ENCODE measurements at places on chromosomes 1 and 21. TPM values are rescaled to one million over a fixed set of nuclear protein-coding genes. Genes with fewer than 3 reads are reported as not detected.

DNA sequence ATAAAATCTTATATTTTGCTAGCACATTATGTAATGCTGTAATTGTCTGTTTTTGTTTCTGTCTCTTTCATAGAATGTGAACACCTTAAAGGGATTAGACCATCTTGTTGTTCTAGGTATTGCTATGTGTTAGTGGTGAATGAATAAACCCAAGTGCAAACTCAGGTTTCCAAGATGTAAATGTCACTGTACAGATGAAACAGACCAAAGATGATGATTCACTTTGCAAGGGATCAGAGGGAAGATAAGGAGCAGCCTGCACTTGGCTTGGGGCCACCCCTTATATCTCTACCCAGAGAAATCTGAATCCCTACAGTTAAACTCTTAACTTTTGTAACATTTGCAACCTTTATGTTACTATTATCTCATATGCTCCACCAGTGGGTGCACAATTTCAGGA lies 25.4 kb downstream of the UROD start:
- H3K36me3 ChIP-seq, result peaks cover 2% of the 10 kb centered on the region
- no peak overlapping the region for H3K4me3 ChIP-seq
- no peaks in the 10 kb centered on the region for H3K4me1 ChIP-seq

- no peak overlapping the region for H3K4me3 ChIP-seq
- H3K4me1 ChIP-seq, result peaks cover 14% of the 10 kb centered on the region
- DNase-seq, result no peak
- H3K27me3 ChIP-seq, result no peaks in the 10 kb centered on the region
- H3K27ac ChIP-seq, result no peak overlapping the region
- no peaks in the 10 kb centered on the region for H3K36me3 ChIP-seq
Observed at GRCh38 chr1:225449774-225450173, 21.9 kb upstream of the LBR start.

Gene BSDC1
- total RNA-seq, result 56.1 TPM

- H3K36me3 ChIP-seq, result no peaks in the 10 kb centered on the region
- H3K4me1 ChIP-seq, result no peaks in the 10 kb centered on the region
- DNase-seq, result no peak
Observed at GRCh38 chr1:14822493-14822892, 224.0 kb downstream of the KAZN start.

Gene TSSK3
- 4.8 TPM for total RNA-seq

Gene CYP4B1
- 243 TPM for total RNA-seq

Gene GPR52
- total RNA-seq, result 0.75 TPM

DNA sequence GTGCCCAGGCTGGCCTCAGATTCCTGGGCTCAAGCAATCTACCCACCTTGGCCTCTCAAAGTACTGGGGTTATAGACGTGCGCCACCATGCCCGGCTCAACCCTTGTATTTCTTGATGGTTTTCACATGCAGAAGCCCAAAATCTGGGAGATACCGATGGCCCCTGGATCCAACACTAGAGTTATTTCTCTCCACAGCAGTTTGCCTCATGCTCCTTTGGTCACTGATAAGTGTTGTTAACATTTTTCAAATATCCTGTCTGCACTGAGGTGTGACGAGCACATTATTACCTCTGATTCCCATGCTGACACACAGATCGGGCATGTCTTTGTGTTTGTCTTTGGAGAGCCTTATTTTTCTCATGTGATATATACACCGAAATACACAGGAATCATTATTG lies 107.0 kb downstream of the KIF26B start:
- no peak for DNase-seq
- H3K4me1 ChIP-seq, result no peaks in the 10 kb centered on the region
- H3K4me3 ChIP-seq, result no peak overlapping the region
- H3K36me3 ChIP-seq, result no peaks in the 10 kb centered on the region
- no peaks in the 10 kb centered on the region for H3K27me3 ChIP-seq
- H3K27ac ChIP-seq, result no peak overlapping the region

DNA sequence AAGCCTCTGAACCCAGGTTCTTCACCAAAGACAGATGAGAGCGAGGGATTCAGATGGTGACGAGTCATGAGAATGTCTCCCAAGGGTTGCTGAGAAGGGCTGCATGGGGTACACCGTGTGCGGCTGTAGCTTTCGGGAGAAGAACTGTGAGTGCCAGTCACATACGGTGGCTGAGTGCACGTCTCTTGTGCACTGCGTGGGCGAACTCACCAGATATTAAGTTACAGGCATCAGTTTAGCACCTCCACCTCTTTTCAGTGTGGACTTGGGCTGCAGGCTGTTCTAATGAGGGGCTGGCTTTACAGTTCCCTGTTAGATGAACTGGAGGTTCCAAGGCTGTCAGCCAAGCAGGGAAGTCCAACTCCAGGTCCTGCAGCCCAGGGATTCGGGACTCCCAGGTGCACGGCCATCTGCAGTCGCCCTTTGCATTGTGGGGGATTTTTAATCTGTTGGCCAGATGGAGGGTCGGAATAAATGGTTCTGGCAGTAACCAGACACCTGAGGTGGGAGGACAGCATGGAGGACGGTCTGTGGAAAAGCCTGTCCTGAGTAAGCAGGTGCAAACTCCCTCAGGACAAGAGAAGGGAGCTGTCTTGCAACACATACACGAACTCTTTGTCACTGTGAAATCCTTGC lies 26.5 kb upstream of the AVPR1B start:
- no peaks in the 10 kb centered on the region for H3K4me1 ChIP-seq
- no peak for DNase-seq
- no peak overlapping the region for H3K4me3 ChIP-seq
- H3K27me3 ChIP-seq, result no peaks in the 10 kb centered on the region

Gene ZNF695
- total RNA-seq, result not detected

DNA sequence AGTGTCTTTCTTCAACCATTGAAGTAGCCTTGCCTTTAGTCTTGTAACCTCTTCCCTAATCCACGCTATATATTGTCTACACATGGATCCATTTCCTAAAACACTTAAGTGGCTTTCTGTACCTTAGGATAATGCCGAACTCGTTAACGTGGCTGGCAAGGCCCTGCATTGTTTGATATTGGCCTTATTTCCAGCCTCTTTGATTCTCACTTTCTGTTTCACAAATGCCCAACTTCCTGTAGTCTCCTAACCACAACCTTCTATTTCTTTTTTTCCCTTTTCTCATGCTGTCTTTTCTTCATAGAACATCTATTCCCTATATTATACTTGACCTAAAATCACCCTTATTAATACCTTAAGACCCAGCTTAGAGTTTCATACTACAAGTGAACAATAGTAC lies 536.0 kb downstream of the LMO4 start:
- H3K27me3 ChIP-seq, result no peaks in the 10 kb centered on the region
- H3K4me3 ChIP-seq, result no peak overlapping the region
- no peak for DNase-seq
- H3K36me3 ChIP-seq, result no peaks in the 10 kb centered on the region
- no peak overlapping the region for H3K27ac ChIP-seq
- no peaks in the 10 kb centered on the region for H3K4me1 ChIP-seq

Gene CD1C
- total RNA-seq, result not detected

- no peaks in the 10 kb centered on the region for H3K4me1 ChIP-seq
- H3K36me3 ChIP-seq, result peaks cover 92% of the 10 kb centered on the region
- no peaks in the 10 kb centered on the region for H3K27me3 ChIP-seq
- no peak overlapping the region for H3K4me3 ChIP-seq
Observed at GRCh38 chr1:39003794-39004193, 12.7 kb downstream of the AKIRIN1 start.

GRCh38 chr1:179082333-179082998 lies 596 bp downstream of the TOR3A start:
- H3K36me3 ChIP-seq, result no peaks in the 10 kb centered on the region
- DNase-seq, result no peak
- no peaks in the 10 kb centered on the region for H3K27me3 ChIP-seq
- peaks cover 11% of the 10 kb centered on the region for H3K4me1 ChIP-seq
- H3K27ac ChIP-seq, result peak overlapping the region; percentile 83

Gene SAMD13
- not detected for total RNA-seq

GRCh38 chr1:42462828-42463763 lies at the start of gene CCDC30:
Gene CCDC30 (plus strand): TSS chr1:42463286. CDS start chr1:42480552, 17,266 bp downstream.
- H3K4me1 ChIP-seq, result no peaks in the 10 kb centered on the region
- H3K27me3 ChIP-seq, result no peaks in the 10 kb centered on the region
- peak within 1 kb of the TSS; percentile 23 for H3K27ac ChIP-seq
- DNase-seq, result peak; percentile 94

- H3K4me3 ChIP-seq, result no peak overlapping the region
- no peaks in the 10 kb centered on the region for H3K27me3 ChIP-seq
- no peak overlapping the region for H3K27ac ChIP-seq
- H3K36me3 ChIP-seq, result no peaks in the 10 kb centered on the region
- DNase-seq, result no peak
Observed at GRCh38 chr1:70331962-70332361, 22.6 kb downstream of the ANKRD13C start.

Gene FCMR
- total RNA-seq, result 1.3 TPM

DNA sequence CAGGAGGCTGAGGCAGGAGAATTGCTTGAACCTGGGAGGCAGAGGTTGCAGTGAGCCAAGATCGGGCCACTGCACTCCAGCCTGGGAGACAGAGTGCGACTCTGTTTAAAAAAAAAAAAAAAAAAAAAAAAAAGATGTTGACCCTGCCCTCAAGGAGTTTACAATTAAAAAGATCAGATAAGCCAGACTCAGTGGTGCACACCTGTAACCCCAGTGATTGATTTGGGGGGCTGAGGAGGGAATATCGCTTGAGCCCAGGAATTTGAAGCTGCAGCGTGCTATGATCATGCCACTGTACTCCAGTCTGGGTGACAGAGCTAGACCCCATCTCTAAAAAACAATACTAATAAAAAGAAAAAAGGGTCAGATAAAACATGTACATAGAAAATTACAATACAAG lies 1.6 kb upstream of the SESN2 start:
- no peaks in the 10 kb centered on the region for H3K36me3 ChIP-seq
- no peak overlapping the region for H3K27ac ChIP-seq
- H3K4me1 ChIP-seq, result peaks cover 28% of the 10 kb centered on the region
- H3K27me3 ChIP-seq, result no peaks in the 10 kb centered on the region
- no peak for DNase-seq
- H3K4me3 ChIP-seq, result no peak overlapping the region

Gene OR2W3
- not detected for total RNA-seq

Gene OSCP1
- 10.6 TPM for total RNA-seq

- H3K4me3 ChIP-seq, result no peak overlapping the region
- H3K36me3 ChIP-seq, result no peaks in the 10 kb centered on the region
- no peaks in the 10 kb centered on the region for H3K27me3 ChIP-seq
- no peak for DNase-seq
Observed at GRCh38 chr1:81304187-81304586, 496.5 kb upstream of the ADGRL2 start.

GRCh38 chr1:105368446-105368845 lies 1618.7 kb downstream of the AMY1C start:
- DNase-seq, result no peak
- H3K4me3 ChIP-seq, result no peak overlapping the region
- H3K27me3 ChIP-seq, result no peaks in the 10 kb centered on the region

- no peak overlapping the region for H3K27ac ChIP-seq
- DNase-seq, result no peak
- H3K4me1 ChIP-seq, result no peaks in the 10 kb centered on the region
- no peaks in the 10 kb centered on the region for H3K36me3 ChIP-seq
- H3K4me3 ChIP-seq, result no peak overlapping the region
Observed at GRCh38 chr1:101898137-101898536, 98.6 kb downstream of the OLFM3 start.

DNA sequence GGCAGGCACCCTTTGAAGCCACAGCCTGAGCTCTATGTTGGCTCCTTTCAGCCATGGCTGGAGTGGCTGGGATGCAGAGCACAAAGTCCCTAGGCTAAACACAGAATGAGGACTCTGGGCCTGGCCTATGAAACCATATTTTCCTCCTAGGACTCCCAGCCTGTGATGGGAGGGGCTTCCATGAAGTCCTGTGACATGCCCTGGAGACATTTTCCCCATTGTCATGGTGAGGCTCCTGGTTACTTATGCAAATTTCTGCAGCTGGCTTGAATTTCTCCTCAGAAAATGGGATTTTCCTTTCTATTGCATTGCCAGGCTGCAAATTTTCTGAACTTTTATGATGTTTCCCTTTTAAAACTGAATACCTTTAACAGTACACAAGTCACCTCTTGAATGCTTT lies 61.3 kb downstream of the VCAM1 start:
- no peaks in the 10 kb centered on the region for H3K4me1 ChIP-seq
- no peak for DNase-seq
- no peaks in the 10 kb centered on the region for H3K27me3 ChIP-seq

DNA sequence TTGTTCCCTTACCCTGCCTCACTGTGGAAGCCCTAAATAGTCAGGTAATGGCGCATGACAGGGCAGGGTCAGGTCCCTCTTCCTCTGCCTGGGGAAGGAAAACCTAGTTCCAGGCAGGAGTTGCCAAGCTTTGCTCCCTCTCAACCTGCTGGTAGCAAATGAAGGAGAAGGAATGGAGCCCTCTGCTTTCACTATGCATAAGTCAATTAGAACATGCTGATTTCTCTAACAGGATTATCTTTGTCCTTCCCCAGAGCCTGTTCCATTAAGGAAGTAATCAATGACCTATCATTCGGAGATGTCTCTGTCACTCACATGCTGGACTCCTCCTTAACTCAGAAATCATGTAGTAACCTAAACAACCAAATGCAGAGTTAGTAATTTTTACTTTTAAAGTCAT lies 161.8 kb upstream of the NFIA start:
- no peak overlapping the region for H3K27ac ChIP-seq
- no peaks in the 10 kb centered on the region for H3K27me3 ChIP-seq
- peaks cover 2% of the 10 kb centered on the region for H3K4me1 ChIP-seq
- no peak overlapping the region for H3K4me3 ChIP-seq

- H3K27me3 ChIP-seq, result no peaks in the 10 kb centered on the region
- no peak overlapping the region for H3K4me3 ChIP-seq
- H3K4me1 ChIP-seq, result no peaks in the 10 kb centered on the region
Observed at GRCh38 chr21:33256019-33256418, 10.1 kb upstream of the IL10RB start.

GRCh38 chr1:185058110-185058509 lies 12.8 kb downstream of the RNF2 start:
- H3K4me3 ChIP-seq, result no peak overlapping the region
- H3K27me3 ChIP-seq, result no peaks in the 10 kb centered on the region
- H3K4me1 ChIP-seq, result peaks cover 12% of the 10 kb centered on the region
- H3K36me3 ChIP-seq, result no peaks in the 10 kb centered on the region
- DNase-seq, result no peak

- no peaks in the 10 kb centered on the region for H3K4me1 ChIP-seq
- H3K27ac ChIP-seq, result no peak overlapping the region
- no peaks in the 10 kb centered on the region for H3K36me3 ChIP-seq
Observed at GRCh38 chr1:5727871-5728643, 264.2 kb downstream of the NPHP4 start.

Gene CHIT1
- not detected for total RNA-seq

GRCh38 chr21:44443291-44443890 lies 11.9 kb upstream of the LRRC3 start:
- H3K27me3 ChIP-seq, result no peaks in the 10 kb centered on the region
- H3K4me3 ChIP-seq, result no peak overlapping the region
- DNase-seq, result no peak
- no peaks in the 10 kb centered on the region for H3K4me1 ChIP-seq
- H3K36me3 ChIP-seq, result no peaks in the 10 kb centered on the region

- no peak overlapping the region for H3K4me3 ChIP-seq
- no peaks in the 10 kb centered on the region for H3K27me3 ChIP-seq
- no peaks in the 10 kb centered on the region for H3K4me1 ChIP-seq
- no peak overlapping the region for H3K27ac ChIP-seq
Observed at GRCh38 chr1:209434066-209434465, 149.4 kb upstream of the CAMK1G start.

DNA sequence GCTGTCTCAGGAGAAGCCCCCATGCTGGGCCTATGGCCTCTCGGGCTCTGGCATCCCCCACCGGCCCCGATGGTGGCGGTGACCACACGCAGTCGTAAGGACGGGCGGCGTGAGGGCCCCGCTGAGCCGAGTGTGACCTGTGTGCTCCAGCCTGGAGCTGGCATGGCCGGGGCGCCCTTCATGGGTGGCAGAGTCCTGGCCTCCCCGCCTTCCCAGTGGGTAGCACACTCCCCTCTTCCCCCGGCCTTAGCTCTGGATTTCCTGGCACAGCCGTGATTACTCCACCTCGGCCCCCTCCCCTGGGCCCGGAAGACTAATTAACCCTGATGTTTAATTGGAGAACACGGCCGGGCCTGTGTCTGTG lies 44.6 kb downstream of the SLX9 start:
- H3K27me3 ChIP-seq, result no peaks in the 10 kb centered on the region
- peaks cover 17% of the 10 kb centered on the region for H3K4me1 ChIP-seq
- no peak overlapping the region for H3K4me3 ChIP-seq
- no peak for DNase-seq

Data from ascending aorta (tissue), 2 donors.